ENCODE measurements at places on chromosomes 2 and 18.
A peak's percentile ranks its signal among the peaks of the same experiment; 100 is the strongest.

GRCh38 chr18:1302861-1303260 lies 398.2 kb downstream of the ADCYAP1 start:
- no peak for DNase-seq

DNA sequence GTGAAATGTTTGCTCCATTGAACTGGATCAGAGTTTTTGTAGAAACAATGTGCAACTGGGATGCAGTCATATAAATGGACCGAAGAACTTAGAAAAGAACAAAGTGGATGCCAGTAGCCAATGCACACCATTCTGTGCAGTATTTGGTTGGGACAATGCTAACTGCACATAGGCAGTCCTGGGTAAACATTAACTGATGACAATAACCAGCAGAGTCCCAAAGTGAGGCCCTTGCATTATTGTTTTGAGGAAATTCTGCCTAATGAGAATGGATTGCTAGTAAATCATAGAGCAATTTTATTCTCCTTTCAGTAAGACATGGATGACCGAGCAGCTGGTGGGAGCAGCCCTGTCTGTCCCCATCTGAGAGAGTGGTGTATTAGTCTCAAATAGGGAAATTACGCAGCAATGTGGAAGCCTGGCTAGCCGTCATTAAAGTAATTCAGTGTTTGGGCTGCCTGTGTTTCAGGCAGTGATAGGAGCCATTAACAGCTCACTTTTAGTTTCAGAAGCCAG lies 94.9 kb downstream of the KCTD1 start:
- no peak for DNase-seq

- DNase-seq = no peak
Measured at GRCh38 chr18:79283131-79283810, 112.5 kb upstream of the NFATC1 start.

DNA sequence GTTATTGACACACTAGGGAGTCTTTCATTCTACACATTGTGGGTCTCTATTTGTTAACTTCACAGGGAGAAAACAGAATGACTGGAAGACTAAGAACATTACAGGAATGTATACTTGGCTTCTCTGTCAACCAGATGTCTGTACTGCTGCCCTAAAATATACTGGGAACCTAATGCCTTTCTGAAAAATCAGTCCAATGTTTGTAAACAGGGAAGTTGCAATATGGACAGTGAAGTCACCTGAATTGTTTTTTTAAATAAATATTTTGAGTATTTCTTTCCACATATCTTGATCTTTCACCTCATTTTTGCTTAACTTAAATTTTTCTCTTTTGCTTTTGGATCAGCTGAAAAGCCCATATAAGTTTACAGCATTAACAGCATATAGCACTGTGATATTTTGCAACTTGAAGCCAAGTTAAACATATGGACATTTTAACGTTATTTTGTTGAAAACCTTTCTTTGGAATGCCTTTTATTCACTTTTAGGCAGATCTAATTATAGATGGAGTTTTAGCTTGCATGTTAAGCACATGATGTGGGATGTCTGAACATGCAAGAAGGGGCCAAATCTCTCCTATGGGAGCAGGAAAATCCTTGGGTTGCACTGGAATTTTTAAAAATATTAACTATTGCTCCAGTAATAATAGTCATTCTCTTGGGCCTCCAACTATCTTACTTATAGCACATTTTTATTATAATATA lies 137.7 kb upstream of the TWIST2 start:
- no peak for DNase-seq

DNA sequence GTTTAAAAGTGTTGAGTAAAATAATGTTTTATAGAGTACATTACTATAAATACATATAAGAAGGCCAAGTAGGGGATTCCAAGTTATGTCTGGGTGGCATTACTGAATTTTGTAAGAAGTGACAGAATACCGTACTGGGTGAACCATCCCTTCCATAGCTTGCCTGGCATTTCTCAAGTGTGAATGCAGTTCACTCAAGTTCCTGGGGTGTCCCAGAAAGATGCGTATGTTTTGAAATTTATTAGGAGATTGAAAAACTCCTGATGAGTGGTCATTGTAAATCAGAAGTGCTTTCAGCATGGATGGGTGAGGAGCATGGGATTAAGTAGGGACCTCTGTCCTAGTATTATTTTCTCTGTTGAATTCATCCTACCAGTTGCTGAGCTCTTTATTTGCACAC lies 103.2 kb downstream of the VAPA start:
- DNase-seq = no peak

- no peak for DNase-seq
Measured at GRCh38 chr2:63891488-63892030, 49.9 kb downstream of the UGP2 start.

GRCh38 chr2:185128996-185129395 lies 530.7 kb downstream of the ZNF804A start:
- DNase-seq = no peak

DNA sequence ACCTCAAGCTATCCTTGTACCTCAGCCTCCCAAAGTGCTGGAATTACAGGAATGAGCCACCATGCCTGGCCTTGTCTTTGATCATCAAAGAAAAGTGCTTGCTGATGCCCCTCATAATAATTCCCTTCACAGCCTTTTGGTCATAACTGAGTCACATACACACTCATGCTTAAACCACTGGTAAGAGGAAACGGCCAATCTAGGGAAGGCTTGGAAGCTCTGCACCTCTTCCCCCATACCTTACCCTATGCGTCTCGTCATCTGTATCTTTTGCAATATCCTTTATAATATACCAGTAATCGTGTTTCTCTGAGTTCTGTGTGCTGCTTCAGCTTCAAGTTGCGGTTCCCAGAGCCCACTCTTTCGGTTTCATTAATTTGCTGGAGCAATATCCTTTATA lies 4.8 kb upstream of the RNF138 start:
- no peak for DNase-seq

GRCh38 chr2:121888189-121888557 lies 132.7 kb downstream of the TSN start:
- peak; percentile 55 for DNase-seq

DNA sequence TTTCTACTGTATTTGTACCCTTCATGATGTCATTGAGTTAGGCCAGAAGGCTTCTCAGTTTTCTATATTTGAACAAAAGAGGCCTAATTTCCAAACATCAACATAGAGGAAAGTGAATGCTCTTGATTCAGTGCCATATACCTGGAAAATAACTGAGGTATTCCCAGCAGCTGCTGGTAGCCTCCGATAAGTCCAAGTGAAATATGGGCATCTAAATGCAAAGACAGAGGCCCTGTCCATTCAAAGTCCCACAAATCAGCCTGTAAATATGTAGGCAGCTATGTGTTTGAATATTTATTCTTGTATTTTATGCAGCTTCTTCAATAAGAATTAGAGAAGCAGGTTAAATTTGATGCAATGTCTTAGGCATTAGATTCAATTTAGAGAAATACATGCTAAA lies 89.5 kb upstream of the DPP10 start:
- DNase-seq = no peak

- no peak for DNase-seq
Measured at GRCh38 chr2:232316461-232317330, 61.9 kb upstream of the ALPP start.

DNA sequence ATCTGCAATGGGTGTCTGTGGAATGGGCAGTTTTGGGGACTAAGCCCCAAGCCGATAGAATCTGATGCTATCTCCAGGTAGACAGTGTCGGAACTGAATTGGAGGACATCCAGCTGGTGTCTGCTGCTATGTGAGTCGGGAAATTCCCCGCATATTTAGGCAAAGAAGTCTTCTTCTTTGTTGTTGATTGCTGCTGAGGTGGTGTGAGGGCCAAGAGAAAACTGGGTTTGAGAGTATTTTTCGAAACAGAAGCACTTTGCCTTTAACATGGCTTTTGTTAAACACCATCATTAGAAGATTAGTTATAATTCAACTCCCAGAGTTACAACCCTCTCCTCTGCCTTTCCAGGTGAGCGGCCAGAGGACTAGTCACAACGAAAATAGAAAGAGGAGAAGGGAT lies 49.4 kb upstream of the ACTR3 start:
- no peak for DNase-seq

DNA sequence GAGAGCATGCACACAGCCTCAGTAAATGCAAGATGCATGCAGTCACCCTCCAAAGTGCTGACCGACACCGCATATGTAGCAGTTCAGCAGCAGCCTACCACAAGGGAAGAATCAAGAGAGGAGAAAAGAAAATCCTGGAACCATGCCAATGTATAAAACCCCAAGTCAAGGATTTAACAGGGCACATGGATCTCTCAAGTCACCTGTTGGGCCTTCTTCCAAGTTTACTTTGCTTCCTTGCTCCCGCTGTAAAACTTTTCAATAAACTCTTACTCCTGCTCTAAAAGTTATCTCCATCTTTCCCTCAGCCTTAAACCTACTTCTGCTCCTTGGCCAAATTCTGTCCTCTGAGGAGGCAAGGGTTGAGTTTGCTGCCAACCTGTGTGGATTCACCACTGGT lies 147.8 kb upstream of the MAP2 start:
- no peak for DNase-seq

DNA sequence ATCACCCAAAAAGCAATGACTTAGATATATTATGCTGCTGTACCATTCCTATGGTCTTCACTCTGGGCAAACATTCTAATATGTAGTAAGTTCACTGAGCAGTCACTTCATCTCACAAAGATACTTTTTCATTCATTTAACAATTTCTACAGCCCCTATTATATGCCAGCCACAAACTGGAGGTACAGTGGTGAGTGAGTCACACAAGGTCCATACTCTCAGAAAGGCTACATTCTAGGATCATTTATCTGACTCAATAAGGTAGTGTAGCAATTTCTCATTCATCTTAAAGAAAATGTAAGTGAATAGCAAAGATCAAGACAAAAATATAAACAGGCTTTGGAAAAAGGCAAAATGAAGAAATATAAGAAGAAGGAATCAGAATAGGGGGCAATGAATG lies 40.5 kb downstream of the NHEJ1 start:
- DNase-seq = no peak

- DNase-seq = no peak
Measured at GRCh38 chr2:8133913-8134472, 547.9 kb upstream of the ID2 start.

DNA sequence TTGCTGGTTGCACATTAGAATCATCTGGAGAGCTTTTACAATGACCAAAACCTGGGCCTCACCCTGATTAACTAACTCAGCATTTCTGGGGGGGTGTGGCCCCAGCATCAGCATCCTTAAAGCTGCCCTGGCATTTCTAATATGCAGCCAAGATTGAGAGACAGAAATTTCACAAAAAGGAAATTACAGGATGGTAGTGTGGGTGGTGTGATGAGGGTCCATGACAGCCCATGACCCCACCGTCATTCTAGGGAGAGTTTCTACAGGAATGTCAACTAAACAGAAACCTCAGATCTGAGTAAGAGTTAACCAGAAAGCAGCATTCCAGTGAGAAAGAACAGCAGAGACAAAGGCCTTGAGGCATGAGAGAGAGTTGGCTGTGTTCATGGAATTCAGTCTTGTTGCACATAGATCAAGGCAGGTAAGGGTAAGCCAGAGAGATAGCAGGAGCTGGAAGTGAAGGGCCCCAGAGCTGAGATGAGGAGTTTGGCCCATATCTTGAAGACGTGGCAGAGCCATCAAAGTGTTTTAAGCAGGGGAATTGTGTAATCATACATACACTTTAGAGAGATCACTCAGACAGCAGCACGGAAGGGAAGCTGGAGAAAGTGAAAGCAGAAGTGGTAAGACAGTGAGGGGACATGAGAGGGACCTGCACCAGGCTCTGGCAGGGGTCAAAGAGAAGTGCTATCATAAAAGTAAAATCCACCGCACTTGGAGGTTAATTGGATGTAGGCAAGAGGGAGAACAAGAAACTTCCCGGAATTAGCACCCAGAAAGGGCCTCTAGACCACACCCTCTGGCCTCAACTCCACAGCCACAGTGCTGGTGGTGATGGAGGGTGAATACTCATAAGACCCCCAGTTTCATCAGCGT lies 7.8 kb upstream of the TRABD2A start:
- peak; percentile 71 for DNase-seq

DNA sequence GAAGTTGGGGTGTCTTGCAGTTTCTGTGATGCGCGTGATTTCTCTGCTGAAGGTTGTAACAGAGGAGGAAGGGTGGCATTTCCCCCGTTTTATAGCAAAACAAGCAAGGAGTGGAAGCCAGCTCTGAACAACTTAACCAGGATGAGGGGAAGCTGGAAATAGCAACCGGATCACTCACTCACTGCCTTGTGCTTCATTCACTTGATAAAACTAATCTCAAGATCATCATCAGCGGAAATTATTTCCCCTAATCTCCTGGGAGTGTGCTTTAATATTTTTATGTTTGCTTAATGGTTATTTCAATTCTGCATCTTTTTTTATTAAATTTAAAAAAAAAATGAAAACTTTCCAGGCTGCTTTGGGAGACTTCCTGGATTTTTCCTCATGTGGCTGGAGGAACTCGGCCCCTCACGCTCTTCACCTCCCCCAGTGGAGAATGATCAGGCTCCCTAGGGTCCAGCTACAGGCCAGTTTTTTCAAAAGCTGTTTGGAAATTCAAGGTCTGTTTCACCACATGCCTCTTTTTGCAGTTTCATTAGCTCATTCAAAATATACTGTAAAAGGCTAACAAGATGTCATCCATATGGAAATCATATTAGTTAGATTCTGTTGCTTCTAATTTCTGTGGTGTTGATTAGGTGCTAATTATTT lies 31.7 kb downstream of the CABLES1 start:
- DNase-seq = no peak

DNA sequence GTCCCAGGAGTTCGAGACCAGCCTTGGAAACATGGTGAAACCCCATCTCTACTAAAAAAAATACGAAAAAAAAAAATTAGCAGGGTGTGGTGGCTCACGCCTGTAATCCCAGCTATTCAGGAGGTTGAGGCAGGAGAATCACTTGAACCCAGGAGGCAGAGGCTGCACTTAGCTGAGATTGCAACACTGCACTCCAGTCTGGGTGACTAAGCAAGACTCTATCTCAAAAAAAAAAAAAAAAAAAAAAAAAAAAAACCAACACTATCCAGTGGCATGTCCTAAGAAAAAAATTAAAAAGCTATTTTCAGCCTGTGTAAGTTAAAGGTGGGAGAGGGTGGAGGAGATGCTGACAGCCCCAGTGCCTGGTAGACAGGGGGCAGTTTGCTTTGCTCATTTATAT lies 32.2 kb upstream of the REL start:
- DNase-seq = no peak

- DNase-seq = no peak
Measured at GRCh38 chr18:24827501-24827900, 367.1 kb downstream of the HRH4 start.

- no peak for DNase-seq
Measured at GRCh38 chr2:75146606-75147332, 52.6 kb downstream of the TACR1 start.

- DNase-seq = no peak
Measured at GRCh38 chr2:65834771-65835475, 402.5 kb upstream of the SPRED2 start.

Measured in activated CD4-positive, alpha-beta T cell treated with anti-CD3 and anti-CD28 coated beads for 36 hours (primary cell).